ENCODE measurements at places on chromosomes 5 and 9.

DNA sequence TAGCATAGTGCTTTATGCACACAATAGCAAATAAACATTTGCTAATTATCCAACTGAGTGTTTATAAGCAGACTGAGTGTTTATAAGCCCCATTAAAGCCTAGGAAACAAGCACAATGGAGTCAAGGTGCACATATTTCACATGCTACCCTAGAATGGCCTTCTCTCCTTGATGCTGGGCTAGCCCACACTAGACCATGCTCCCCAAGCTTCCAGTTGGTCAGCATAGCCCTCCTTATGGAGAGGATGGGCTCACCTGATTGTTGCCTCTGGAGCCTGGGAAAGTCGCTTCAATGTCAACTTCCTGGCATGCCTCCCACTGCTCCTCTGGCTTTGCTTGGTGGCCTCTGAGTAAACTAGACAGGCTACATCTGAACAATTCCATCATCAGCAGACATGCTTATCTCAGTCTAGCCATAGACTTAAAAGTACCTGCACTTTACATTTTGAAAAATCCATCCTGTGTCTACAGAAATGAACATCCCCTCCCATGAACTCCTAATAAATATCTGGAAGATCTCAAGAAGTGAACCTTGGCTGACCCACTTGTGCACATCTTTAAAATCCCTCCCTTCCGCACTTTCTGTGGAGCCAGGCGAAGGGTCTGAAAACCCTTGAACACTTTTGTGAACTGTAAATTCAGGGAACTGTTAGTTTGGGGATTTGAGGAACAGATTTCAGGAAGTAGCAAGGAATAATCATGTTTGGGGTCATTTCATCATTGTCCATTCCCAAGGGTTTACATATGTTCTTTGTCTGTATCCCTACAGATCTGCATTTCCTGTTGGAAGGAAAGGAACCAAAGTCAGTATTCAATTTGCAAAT lies 486.6 kb downstream of the ARHGEF28 start:
- no peak for DNase-seq

GRCh38 chr5:17178373-17178675 lies 39.1 kb upstream of the BASP1 start:
- no peak for DNase-seq

DNA sequence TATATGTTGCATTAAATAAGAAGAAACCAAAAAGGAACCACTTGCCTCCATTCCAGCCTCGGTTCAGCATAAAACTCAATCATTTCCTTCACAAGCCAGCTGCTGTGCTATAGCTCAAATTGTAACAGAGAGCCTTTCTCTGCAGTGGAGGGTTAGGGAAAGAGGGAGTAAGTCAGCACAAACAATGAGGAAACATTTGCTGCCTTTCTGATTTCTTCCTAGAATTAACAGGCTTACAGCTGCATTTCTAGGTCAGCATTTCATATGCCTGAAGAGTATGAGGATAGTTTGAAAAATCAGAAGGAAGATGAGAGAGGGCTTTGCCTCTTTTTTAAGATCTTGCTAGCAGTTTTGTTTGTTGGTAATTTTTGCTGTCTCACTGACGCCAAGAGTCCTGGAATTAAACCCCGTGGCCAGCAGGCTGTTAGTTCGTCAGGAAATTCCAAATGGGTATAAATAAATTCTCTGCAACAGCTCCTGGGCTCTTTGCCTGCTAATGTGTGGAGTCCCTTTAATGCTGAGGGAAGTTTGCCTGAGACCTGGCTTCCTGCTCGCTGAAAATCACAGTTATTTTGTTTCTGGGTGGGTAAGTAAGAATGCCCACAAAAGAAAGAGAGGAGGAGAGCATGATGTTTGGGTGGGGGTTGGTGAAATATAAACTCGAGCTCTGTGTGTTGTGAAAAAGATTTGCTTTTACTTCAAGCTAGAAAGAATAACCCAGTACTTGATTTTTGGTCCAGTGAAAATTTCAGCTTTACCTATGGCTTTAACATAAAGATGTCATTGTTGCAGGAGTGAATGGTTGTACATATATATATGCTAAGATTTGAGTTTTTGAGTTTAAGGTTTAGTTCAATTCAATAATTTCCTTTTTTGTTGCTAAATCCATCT lies 148.1 kb upstream of the DMRT1 start:
- no peak for DNase-seq

- DNase-seq = no peak
Measured at GRCh38 chr5:180156141-180156540, 52.9 kb downstream of the RASGEF1C start.

GRCh38 chr9:94757158-94757557 lies 30.7 kb downstream of the AOPEP start:
- DNase-seq = no peak

GRCh38 chr9:101408374-101409078 lies 9.9 kb downstream of the ZNF189 start:
- no peak for DNase-seq

DNA sequence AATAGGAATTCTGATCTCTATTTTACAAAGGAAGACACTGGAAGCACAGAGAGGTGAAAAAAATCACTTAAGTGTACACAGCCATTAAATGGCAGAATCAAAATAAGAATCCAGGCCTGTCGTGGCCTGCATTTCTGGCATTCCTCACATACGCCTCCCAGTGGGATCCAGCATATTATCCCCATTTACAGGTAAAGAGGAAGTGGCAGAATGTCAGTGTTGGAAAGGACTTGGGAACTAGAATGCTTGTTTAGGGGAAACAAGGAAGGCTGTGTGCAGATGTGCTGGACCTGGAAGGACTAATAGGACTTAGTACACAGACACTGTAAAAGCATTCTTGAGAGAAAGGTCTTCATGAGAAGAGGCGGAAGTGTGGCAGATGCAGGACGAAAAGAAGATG lies 241.8 kb downstream of the TRIM32 start:
- DNase-seq = no peak

GRCh38 chr9:95000821-95001220 lies 274.3 kb downstream of the AOPEP start:
- DNase-seq = no peak

GRCh38 chr9:133637451-133638055 lies 1.4 kb downstream of the DBH start:
- DNase-seq = no peak

GRCh38 chr5:101969742-101970141 lies 326.3 kb downstream of the SLCO4C1 start:
- no peak for DNase-seq

DNA sequence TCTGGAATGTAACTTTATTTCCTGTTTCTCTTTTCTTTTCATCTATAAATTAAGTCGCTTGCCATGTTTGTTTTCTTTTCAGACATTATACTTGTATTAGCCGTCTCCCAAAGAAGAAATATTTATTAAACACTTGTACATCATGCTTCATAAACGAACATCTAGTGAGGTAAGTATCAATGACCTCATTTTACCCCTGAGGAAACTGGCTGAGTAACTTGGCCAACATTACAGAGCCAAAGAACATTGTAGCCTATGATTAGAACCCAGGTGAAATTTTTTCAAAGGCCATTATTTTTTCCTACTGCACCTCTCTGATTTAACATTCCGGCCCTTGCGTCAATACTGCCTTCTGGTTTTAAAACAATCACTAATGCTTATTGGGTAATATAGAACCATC lies 4.2 kb downstream of the FREM1 start:
- DNase-seq = no peak

GRCh38 chr9:81394881-81395675 lies 294.3 kb downstream of the TLE1 start:
- no peak for DNase-seq

GRCh38 chr9:120439926-120440325 lies 140.0 kb downstream of the CDK5RAP2 start:
- no peak for DNase-seq

- DNase-seq = peak; percentile 39
Measured at GRCh38 chr5:56814361-56814962, 887 bp upstream of the MAP3K1 start.

DNA sequence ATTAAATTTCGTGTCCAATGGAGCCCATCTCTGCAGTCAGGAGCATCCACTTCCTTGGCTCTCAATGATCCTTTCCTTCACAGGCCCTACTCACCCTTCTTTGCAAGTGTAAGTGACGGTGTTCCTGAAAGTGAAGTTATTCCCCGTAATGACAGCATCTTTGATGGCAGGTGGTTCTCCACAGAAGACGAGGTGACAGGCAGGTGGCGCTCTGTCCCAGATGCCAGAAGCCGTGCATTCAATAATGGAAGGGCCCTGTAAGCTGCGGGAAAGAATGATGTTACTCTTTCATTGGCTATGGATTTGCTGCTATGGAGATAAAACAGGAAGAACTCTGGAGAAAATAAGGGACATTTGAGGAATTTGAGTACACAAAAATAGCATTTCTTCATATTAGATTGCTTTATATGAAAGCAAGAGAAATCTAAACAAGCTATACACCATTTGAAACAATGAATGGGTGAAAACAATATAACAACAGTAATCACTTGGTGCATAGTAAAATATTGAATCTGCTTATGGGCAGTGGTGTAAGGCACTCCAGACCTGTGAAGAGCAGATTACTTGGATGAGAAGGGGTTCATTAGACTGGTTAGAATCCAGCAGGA lies 89.9 kb upstream of the TXNDC8 start:
- no peak for DNase-seq

GRCh38 chr9:137308057-137308619 lies 6.1 kb upstream of the NRARP start:
- DNase-seq = no peak

DNA sequence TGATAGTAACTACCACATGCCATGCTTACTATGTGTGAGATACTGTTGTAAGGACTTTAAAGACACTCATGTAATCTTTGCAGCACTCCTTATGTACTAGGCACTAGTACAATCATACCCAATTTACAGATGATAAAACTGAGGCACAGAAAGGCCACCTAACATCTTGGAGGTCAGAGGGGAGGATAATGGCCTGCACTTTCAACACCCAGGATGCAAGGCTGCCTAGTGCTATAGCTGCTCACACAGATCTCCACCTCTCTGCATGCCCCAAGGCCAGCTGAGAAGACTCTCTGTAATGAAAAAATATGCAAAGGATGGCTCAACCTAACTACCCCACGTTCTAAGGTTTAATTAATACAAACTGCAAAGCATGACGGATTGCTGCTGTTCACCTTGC lies 57.2 kb downstream of the GNAQ start:
- no peak for DNase-seq

- DNase-seq = no peak
Measured at GRCh38 chr9:33731142-33731541, 64.2 kb upstream of the PRSS3 start.

DNA sequence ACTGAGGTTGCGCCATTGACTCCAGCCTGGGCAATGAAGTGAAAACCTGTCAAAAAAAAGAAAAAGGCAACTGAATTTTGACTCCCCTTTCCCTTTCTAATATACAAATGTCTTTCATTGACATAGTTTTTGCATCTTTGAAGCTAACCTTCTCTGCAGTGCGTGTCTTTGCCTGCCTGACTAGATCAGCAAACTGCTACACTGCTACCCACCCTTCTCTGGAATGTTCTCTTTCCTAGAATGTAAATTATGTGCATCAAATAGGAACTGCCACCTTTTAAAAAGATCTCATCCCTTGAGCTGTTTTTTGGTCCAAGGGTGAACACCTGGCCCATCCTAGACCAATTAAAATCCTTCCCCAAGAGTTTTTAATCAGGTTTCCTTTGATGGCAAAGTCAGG lies 127.6 kb downstream of the SLC28A3 start:
- DNase-seq = no peak

DNA sequence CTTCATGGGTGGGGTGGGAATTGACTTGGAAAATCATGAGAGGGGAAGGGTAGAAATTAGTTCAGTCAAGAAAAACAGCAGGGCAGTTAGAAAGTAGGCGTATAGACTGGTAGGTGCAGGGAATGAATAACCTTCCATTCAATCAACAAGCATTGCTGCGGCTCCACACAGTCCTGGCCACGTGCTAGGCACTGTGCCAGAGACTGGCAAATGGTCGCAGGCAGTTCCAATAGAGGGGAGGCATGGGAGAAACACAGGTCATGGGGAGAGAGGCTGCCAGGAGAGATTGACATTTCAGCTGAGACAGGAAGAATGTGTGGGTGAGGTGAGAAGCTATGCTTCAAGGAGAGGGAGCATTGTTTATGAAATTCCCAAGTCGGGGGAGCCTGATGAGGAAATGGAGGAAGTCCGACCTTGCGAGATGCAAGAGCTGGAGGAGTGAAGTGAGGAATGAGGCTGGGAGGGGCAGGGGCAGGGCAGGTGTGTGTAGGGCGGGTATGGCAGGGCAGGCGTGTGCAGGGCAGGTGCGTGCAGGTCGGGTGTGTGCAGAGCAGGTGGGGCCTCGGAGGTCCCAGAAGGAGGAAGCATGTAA lies 54.4 kb upstream of the PPARGC1B start:
- no peak for DNase-seq

- DNase-seq = no peak
Measured at GRCh38 chr9:128358861-128359260, 12.3 kb upstream of the URM1 start.

GRCh38 chr9:98867429-98868168 lies 60.1 kb downstream of the GALNT12 start:
- no peak for DNase-seq

DNA sequence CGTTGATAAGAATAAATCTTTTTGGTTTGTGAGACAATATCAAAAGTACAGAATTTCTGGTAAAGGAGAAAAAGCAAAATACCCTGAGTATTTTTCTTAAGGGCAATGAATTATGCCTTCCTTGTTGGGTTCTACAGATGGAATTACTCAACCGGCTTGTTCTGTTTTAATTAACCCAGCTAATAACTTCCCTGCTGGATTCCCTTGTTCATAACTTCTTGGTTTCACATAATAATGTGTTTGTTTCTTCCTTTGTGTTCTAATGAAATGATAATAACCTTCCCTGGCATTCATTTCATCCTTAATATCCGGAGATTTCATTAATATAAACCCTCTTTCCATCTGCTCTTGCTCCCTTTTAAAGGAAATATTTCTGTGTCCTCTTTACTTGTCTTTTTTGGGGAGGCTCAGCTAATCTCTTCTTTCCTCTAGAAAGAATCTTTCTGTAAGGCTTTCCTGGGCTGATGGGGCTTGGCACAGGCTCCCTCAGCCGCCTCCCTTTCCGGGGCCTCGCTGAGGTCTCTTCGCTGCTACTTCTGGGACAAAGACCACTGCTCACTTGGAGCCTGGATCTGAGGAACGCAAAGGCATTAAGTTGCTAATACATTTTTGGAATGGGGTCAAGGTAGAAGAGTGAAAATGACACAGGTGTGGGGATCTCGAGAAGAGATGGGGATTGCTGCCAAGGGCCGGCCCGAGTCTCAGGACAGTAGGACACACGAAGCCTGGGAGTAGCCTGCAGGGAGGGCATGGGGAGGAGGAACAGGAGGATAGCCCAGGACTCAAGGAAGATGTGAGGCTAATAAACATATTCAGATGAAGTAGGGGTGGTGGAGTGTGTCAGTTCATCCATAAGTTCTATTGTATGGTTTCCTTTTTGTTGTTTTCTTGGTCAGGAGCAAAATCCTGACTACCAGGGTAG lies 118.5 kb downstream of the NRG2 start:
- no peak for DNase-seq
